ENCODE measurements at places on chromosomes 6 and 20. TPM values are rescaled to one million over a fixed set of nuclear protein-coding genes. Genes with fewer than 3 reads are reported as not detected.

The CBLN4 gene
- not detected for total RNA-seq

The TRIM40 gene
- not detected for total RNA-seq

GRCh38 chr20:59937150-59937549 lies 3.0 kb downstream of the PPP1R3D start:
- DNase-seq = no peak

DNA sequence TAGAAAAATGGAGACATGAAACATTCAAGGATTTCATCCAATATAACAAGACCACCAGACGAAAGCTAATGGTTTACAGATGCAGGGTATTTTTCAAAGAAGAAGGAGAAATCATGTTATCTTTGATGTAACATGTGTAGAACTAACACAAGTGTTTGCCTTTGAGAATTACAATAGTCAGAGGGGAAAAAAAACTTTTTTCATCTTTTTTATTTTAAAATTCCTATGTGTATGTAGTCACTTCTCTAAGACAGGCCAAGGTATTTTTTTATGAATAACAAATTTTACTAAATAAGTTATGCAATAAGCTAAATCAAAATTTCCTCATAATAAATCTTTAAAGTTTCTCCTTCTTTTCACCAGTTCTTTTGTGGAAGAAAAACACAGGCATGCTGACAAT lies 161.4 kb downstream of the PDE7B start:
- no peak for DNase-seq

The CEP162 gene
- 9.5 TPM for total RNA-seq

The DDR1 gene
- 3.8 TPM for total RNA-seq

- DNase-seq = no peak
Observed at GRCh38 chr6:38502423-38502822, 137.3 kb downstream of the BTBD9 start.

The MYB gene
- total RNA-seq = 47.0 TPM

DNA sequence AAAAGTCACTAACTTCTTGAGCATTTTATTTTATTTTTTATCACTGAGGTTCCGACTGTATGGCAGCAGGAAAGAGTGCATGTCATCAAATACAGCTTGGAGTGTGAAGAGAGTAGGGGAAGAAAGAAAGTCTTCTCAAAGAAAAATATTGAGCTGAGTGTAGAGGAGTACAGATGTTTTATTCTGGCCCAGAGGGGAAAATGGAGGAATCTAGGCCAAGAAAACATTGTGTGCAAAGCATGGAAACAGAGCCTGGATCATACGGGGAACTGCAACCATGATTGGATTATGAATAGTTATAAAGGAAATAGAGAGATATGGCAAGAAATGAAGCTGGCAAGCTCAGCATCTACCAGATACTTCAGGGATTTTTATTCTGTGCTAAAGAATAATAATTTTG lies 104.2 kb upstream of the SCGN start:
- DNase-seq = no peak

- no peak for DNase-seq
Observed at GRCh38 chr6:150099953-150100352, 31.0 kb upstream of the ULBP3 start.

The MCHR2 gene
- total RNA-seq = not detected

DNA sequence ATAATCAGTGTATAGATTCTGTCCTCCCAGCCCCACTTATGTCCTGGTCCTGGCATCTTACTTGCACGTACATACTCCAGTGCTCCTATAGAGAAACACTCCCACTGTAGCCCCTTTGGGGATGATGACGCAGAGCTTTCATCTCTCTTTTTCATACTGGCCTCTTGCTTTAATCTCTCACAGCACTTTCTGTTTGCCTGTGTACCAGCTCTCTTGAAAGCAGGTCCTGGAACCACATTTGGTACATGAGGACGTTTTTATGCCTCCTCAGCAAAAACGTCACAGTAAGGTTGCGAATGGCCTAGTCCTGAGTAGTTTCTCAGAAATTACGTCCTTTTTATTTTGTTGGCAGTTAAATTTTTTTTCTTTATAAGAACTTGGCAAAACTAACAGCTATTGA lies 10.8 kb downstream of the L3MBTL3 start:
- no peak for DNase-seq

DNA sequence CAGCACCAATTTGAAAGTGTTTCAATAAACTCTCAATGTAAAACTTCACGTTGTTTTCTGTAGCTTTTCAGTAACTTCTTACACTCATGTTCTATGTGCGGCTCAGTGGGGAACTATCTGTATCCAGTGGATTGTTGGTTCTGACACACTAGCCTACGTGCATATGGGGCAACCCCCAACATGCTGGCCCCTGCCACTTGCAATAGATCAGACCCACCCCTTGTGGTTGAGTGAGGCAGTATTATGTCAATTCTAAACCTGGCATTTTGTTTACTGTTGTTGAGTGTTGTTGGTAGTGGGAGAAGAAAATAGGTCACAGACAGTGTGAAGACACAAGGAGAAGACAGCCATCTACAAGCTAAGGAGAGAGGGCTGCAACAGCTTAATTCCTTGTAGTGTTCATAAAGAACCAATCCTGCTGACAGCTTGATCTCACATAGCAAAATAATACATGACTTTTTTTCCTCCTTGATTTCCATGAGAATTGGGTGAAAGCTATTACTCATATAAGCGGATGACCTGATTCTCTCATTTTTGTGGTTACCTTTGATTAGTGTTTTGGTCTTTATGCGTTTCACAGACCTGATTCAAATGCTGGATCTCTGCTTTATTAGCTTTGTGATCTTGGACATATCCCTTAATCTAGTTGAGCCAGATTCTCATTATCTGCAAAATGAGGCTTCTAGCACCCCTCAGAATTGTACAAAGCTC lies 320.4 kb downstream of the LAMA2 start:
- no peak for DNase-seq

The PPIL4 gene
- 18.7 TPM for total RNA-seq

- DNase-seq = no peak
Observed at GRCh38 chr6:138205437-138206094, 12.7 kb downstream of the PBOV1 start.

DNA sequence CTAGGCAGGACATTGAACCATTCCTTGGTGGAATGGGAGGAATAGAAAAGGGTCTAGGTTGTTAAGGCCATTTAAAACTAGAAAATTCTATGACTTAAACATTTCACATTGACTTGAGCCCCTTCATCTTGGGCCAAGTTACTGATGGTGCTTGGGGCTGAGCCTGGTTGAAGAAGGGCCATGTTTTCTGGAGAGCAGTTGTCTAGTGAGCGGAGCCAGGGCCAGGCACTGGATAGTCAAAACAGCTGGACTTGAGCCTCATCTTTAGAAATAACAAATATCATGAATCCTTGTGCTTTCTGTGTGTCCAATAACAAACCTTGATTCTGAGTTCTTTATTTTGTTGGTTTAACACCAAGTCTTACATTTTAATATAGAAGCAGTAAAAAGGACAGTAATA lies 134.6 kb upstream of the TCF21 start:
- no peak for DNase-seq

GRCh38 chr6:20565342-20565741 lies 31.1 kb downstream of the CDKAL1 start:
- no peak for DNase-seq

DNA sequence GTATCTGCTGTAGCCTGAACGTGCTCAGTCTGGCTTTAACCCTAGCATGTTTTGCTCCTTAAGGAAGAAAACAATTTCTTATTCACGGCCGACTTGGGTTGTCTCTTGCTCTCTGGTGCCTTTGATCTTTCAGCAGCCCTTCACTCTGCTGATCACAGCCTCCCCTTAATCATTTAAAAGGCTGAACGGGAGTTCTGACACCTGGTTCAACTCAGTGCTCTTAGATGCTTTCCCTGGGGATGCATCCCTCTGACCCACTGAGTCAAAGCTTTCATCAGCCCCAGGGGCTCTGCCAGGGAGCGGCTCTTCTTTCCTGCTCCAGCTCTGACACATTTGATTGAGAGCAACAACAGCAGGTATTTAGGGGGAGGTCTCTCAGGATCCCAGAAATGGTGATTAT lies 79.0 kb upstream of the FYN start:
- DNase-seq = no peak

Measured in activated CD8-positive, alpha-beta memory T cell treated with anti-CD3 and anti-CD28 coated beads, Interleukin-2, amount 10 ng/mL, durations not matched to agents 7 days and 5 days (primary cell).